ENCODE measurements at places on chromosomes 12 and 14.

- DNase-seq, result no peak
Observed at GRCh38 chr14:23751616-23752015, 115.5 kb downstream of the DHRS2 start.

DNA sequence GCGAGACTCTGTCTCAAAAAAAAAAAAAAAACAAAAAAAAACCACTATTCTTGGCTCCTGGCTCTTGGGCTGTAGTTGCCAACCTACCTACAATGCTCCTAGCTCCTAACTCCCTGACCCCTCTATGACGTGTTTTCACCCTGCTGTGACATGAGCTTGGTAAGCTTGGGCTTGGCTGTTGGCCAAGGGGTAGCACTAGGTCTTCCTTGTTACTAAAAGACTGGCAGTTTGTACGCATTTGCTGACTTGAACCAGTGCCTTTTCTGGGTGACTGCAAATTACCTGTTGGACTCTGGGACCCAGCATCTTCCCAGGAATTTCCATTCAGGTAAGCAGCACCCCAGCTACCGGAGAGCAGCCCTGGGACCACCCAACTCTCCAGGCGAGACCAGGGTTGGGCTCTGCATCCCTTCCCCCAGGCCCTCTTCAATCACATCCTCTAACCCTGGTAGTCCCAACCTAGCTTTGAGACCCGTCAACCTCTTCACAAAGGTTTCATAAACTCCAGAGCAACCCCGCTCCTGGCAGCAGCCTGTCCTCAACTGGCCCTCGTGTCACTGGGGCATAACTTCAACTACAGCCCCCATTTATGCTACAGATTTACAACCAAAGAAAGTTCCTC, 8.3 kb downstream of the CDK2AP1 start:
- DNase-seq, result no peak

- DNase-seq, result no peak
Observed at GRCh38 chr14:22980672-22981089, 1.7 kb downstream of the AJUBA start.

GRCh38 chr14:94677747-94678146, 65.6 kb downstream of the SERPINA3 start:
- no peak for DNase-seq

DNA sequence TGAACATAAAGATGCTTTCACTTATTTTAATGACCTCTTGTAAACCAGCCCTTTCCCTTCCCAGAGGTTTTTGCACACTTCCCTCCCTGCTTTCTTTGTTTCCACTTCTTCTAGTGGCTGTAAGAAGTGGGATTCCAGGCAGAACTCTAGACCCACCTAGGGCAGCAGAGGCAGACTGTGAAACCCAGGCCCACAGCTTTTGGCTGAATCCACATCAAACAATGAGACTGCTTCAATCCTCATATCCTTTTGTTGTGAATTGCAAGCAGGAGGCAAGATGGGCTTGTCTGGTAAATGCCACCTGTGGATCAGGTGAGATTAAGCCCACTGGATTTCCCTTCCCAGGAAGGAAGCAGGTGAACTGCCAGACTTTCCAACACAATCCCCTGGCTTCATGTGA, 12.8 kb downstream of the CCDC177 start:
- no peak for DNase-seq

GRCh38 chr14:76904100-76904739, 78.0 kb downstream of the LRRC74A start:
- DNase-seq, result no peak

GRCh38 chr14:65106316-65106715, 4.0 kb upstream of the MAX start:
- DNase-seq, result no peak

GRCh38 chr14:102096569-102097188, 9.8 kb upstream of the HSP90AA1 start:
- DNase-seq, result peak; percentile 59

DNA sequence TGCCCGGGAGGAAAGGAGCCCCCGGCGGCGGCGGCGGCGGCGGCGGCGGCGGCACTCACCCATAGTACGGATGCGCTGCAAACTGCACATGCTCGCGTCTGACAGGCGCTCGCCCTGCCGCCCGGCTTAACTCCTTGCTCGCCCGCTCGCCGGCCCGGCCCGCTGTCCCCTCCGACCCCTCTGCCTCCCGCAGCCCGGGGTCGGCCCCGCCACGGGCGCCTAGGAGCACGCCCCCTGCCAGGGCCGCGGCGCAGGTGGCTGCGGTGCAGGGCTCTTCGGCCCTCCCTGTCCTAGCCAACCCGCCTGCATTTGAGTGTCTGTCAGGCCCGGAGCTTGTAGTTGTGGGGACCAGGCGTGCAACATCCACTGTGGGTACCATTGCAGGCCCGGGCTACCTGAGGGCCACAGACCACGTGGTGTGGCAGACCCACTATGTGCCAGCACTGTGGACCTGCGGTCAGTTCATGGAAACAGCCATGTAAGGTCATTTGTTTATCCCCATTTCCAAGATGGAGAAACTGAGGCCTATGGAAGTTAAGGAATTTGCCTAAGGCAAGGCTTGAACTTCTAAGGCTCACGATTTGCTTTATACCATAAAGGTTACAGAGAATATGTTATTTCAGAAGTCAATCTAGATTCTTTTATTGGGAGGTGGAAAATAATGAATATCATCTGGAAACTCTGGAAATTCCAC, 17.6 kb upstream of the PLEKHH1 start:
- no peak for DNase-seq

DNA sequence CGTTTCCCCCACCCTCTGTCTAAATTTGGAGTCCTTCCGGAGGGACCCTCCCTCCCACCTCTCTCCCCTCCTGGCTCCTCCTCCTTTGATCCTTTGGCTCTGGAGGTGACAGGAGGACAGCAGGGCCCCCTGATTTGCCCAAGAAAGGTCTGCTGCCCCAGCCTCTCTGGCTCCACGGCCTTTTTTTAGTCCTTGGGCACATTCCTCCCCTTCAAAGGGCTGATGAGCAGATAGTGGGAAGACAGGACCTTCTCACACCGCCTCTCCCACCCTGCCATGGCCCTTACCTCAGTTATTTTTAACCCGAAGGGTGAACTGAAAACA, 196 bp upstream of the MYH6 start:
- DNase-seq, result no peak

DNA sequence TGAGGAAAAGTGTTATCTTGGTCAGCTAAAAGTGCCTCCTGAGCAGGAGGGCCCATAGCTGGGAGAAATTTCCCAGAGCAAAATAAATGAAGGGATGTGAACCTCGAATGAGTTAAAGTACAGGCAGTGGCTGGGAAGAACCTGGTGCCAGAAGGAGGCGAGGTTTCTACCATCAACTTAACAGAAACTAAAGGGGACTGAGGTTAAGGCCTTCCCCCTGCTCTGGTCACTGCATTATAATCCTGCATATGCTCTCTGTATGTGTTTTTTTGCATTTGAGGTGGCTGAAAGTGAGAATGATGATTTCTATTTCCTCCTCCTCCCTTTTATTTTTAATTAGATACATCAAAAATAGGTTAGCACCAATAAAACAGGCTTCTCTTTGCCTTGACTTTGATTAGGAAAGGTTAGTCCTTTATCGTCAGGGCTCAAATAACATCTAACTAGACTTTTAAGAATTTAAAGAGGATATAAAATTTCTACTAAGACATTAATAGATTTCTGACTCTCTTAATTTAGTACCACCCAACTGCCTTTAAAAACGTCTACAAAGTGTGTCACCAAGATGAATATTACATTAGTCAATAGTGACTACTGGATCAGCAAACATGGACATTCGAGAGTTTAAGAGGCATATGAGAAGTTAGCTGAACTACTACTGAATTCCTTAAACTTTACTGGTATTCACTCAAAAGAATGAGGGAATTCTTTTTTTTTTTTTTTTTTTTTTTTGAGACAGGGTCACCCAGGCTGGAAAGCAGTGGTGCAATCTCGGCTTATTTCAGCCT, 49.2 kb downstream of the GALNT4 start:
- no peak for DNase-seq

DNA sequence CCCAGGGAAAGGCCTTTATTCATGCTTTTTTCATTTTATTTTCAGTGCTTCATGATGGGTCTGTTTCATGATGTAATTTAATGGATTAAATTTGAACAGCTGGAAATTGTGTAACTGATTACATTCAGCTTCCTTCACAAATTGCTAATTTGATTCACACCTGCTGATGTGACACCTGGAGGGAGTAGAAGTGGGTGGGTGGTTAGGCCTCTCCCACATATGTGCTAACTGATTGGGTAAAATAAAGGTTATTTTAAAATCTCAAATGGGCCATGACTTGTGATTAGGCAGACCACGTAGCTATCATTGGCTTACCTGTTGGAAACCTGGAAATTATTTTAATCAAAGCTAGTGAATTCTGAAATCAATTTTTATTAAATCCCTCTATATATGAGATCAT, 142.1 kb downstream of the GXYLT1 start:
- DNase-seq, result no peak
